ENCODE measurements at places on chromosomes 16 and 17.

DNA sequence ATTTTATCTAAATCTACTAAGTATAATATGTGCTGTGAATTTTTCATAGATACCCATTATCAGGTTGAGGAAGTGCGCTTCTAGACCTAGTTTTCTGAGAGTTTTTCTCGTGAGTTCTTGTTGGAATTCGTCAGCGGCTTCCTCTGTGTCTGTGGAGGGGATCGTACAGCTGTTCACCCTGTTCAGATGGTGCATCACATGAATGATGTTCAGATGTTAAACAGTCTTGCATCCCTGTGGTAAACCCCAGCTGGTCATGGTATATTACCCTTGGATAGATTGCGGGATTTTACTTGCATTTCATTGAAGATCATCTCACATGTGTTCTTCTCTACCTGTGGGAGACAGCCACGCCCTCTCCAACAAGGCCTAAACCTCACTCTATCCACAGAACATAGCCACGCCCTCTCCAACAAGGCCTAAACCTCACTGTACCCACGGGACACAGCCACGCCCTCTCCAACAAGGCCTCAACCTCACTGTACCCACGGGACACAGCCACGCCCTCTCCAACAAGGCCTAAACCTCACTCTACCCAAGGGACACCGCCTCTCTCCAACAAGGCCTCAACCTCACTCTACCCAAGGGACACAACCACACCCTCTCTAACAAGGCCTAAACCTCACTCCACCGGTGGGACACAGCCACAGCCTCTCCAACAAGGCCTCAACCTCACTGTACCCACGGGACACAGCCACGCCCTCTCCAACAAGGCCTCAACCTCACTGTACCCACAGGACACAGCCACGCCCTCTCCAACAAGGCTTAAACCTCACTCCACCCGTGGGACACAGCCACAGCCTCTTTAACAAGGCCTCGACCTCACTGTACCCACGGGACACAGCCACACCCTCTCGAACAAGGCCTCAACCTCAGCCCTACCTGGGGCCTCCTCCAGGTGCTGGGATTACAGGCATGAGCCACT, 180.2 kb upstream of the CHMP6 start:
- no peak for DNase-seq

DNA sequence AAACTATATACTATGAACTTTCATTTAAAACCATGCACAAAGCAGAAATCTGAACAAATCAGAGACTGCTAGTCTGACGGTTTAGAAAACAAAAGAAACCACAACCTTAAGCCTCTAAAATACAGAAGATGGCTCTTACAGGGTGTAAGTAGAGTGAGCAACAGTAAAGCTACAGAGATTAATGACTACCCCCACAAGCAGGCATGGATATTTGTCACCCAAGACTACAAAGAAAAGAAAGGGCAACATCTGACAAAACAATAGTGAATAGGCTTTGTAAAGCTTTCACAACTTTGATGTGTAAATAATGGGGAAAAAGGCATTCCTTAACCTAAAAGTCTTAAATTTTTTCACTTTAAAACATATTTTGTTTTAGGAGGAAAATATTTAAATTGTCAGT, 75.0 kb downstream of the SPAG9 start:
- DNase-seq: no peak

- DNase-seq: no peak
Observed at GRCh38 chr16:48279199-48279598, 31.9 kb upstream of the ABCC11 start.

DNA sequence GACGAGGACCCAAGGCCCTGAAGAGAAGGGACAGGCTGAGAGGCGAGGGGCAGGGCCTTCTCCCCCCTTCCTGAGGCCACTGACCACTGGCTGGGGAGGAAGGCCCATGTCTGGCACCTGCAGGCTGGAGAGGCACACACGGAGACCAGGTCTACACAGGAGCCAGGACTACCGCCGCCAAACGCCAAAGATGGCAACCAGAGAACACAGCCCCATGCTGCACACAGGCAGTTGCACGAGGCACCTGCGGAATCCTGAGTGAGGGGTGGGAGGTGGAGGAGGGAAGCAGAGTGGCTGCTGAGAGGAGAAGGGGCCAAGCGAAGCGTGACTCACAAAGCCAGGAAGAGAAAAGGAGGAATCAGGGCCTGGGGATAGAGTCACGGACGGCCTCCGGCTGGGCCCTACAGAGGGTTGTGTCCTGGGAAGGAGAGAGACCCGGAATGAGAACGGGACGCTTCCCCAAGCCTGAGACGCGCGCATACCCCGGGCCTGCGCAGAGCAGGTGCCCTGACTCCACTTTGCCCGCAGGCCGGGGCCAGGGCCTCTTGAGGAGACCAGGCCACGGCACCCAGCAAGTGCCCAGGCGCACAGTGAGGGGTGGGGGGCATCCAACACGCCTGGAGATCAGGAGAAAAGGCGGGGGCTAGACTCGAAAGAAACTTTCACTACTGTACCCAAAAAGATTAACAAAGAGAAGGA, 28.7 kb upstream of the C16orf95 start:
- DNase-seq: no peak

DNA sequence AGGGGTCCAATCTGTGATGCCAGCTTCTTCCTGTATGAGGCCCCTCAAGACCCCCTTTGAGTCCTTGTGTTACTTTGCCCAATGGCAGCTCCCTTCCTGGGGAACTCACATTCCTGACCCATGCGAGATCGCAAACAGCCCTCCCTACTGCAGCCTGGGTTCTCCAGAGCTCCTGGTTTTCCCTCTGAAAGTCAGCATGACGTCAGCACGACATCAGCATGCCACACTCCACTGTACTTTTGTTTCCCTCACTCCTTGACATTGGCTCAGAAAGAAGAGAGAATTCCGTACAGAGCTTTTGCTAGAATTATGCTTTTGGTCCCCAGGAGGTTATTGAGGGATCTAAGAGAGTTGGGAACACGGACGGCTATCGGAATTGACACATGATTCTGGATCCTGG, 168.1 kb upstream of the PIRT start:
- no peak for DNase-seq
